ENCODE measurements at places on chromosomes 1 and 21.

- no peak for DNase-seq
Measured at GRCh38 chr1:234957330-234958065, 171.1 kb downstream of the TOMM20 start.

GRCh38 chr21:14585122-14585521, 39.0 kb upstream of the SAMSN1 start:
- no peak for DNase-seq

DNA sequence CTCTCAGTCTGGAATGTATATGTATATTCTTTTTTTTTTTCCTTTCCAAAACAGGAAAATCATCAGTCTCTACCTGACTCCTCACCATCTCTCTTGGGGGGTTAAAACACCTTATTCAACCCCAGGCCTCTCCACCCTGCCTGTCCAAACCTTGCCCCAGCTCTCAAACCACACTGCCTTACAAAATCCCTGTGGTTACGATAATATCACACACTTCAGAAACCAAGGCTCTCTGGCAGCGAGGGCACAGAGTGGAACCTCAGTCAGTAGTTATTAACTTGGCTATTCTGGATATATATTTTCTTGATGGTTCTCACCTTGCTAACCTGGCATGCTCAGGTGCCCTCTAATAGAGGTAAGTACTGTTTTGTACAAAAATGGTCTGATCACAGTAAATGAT, 24.7 kb downstream of the KIAA0040 start:
- no peak for DNase-seq

DNA sequence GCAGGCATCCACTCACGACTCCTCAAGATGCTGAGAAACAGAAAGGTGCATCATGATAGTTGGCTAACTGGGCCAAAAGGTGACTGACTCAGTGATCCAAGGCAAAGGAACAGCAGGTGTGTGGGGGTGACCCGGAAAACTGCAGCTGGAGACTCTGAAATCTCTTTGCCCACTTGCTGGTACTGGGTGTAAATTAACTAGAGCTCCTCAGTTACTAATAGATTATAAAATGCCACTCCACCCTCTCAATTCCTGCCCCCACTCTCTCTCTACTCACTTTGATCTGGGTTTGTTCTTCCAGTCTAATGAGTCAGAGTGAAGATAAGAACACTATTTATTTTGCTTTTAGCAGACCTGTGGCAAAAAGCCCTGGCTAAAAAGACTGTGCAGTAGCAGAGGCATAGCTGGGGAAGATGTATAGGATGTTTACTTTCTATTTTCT, 7.2 kb upstream of the PIGC start:
- DNase-seq, result no peak

GRCh38 chr1:204357551-204358490, 1.9 kb downstream of the PLEKHA6 start:
- DNase-seq, result no peak

- no peak for DNase-seq
Measured at GRCh38 chr1:10401281-10401680, 2.4 kb downstream of the PGD start.

DNA sequence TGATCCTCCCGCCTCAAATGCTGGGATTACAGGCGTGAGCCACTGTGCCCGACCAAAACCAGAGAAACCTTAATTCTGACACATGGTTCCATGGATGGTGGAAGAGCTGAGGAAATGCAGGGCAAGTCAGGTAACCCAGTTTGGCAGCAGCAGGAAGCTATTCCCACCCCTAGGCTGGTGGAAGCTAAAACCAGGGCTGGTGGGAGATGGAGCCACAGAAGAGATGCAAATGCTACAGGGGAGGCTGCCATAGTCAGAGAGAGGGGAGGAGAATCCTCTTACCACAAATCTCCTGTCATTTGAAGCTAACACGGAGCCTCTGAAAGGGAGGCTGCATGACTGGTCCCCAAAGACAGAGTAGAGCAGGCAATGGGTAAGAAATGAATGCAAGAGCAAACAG, 4.1 kb upstream of the CDC42BPA start:
- no peak for DNase-seq

- DNase-seq, result no peak
Measured at GRCh38 chr1:38041936-38042834, 4.4 kb downstream of the POU3F1 start.

- DNase-seq, result no peak
Measured at GRCh38 chr1:228455715-228456114, 31.5 kb upstream of the RNF187 start.

GRCh38 chr1:200029035-200029821, 1.7 kb downstream of the NR5A2 start:
- no peak for DNase-seq

DNA sequence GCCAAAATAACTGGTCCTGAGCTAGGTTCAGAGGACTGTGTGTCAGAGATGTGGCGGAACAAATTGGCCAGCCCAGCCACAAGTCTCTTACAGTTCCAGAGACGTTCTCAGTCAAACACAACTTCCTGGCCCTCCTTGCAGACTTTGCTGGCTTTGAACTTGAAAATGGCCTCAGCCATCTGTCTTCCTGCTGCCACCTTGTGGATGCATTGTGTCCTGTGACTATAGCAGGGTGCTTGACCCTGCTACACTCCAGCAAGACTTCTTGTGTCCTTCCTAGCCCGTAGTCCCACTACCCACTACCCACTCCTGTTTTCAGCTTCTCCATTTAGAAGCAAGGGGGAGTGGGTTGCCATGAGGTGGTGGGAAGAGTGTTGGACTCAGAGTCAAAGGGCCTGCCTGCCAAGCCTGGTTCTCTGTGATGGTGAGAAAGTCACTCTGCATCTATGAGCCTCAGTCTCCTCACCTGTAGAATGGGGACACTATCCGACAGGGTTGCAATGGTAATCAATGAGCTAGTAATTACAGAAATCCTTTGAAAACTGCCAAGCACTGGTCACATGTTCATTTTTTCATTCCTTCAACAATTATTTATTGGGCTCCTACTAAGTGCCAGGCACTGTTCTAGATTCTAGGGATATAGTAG, 109.9 kb downstream of the IGSF21 start:
- DNase-seq, result no peak

DNA sequence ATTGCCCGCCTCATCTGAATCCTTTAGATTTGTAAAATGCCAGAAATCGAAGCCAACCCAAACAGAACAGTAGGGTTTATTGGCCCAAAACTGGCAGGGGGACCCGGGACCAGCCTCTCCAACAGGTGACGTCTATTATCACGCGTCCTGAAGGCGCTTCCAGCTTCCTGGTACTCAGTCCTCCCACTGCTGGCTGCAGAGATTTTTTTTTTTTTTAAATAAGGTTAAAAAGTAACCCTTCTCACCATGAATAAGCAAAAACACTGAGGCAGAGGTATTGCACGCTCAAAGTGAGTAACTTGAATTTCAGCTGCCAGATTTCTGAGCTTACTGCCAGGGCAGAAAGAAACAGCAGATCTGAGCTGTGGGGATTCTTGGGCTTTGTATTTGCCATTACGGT, 54.4 kb upstream of the GCLM start:
- no peak for DNase-seq

DNA sequence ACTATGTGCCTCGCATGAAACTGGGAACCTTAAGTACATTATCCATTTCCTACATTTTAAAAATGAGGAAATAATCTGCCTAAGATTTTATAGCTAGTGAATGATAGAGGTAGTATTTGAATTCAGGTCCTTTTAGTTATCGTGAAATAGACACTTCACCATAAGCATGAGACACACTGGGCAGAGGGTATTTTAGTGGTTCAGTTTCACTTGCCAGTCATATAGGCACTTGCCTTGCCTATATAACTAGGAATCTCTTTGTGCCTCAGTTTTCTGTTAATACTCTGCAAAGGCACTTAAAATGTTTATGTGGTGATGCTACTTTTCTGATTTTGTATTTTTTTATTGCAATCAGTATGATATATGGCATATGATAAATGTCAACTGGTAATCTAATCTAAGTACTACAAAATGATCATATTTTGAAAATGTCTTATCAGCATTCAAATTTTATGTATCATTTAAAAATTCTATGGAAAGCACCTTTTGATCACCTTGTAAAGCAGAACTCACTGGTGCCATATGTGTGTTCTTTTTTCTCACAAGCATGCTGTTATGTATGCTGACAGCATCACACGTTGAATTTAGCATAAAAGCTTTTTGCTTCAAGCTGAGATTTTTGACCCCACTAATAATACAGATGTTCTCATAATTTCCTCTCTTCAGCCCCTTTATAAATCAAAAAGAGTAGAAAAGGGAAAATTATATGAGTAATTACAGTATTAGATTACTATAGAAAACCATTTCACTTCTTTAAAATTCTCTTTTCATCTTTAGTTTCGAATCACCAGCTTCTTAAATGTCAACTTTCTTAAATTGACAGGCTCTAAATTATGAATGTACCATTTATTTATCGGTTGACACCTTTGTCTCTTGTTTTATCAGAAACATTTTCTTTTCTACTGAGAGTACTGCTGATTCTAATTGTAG, 52.6 kb downstream of the RPS6KC1 start:
- DNase-seq, result no peak

- no peak for DNase-seq
Measured at GRCh38 chr21:33552093-33552998, 9.5 kb downstream of the SON start.

- no peak for DNase-seq
Measured at GRCh38 chr1:14894811-14895560, 258.6 kb upstream of the TMEM51 start.

DNA sequence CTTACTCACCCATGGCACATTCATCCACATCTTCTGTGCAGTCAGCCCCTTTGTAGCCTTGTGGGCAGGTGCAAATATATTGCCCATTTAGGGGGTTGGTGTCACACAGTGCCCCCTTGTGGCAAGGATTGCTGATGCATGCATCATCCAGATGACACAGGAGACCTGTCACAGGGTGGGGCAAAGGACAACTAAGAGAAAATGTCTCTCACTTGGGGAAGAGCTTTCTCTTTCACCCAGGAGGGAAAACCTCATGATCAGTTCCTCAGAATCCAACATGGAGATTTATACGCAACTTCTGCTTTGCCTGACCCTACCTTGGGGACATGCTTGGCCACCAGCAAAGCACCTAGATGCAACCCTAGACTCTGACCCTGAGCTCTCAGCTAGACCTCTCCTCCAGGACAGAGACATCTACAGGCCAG, 71.8 kb upstream of the ADAM30 start:
- DNase-seq, result no peak
